ENCODE measurements at places on chromosomes 11 and 22.
A peak's percentile ranks its signal among the peaks of the same experiment; 100 is the strongest.

DNA sequence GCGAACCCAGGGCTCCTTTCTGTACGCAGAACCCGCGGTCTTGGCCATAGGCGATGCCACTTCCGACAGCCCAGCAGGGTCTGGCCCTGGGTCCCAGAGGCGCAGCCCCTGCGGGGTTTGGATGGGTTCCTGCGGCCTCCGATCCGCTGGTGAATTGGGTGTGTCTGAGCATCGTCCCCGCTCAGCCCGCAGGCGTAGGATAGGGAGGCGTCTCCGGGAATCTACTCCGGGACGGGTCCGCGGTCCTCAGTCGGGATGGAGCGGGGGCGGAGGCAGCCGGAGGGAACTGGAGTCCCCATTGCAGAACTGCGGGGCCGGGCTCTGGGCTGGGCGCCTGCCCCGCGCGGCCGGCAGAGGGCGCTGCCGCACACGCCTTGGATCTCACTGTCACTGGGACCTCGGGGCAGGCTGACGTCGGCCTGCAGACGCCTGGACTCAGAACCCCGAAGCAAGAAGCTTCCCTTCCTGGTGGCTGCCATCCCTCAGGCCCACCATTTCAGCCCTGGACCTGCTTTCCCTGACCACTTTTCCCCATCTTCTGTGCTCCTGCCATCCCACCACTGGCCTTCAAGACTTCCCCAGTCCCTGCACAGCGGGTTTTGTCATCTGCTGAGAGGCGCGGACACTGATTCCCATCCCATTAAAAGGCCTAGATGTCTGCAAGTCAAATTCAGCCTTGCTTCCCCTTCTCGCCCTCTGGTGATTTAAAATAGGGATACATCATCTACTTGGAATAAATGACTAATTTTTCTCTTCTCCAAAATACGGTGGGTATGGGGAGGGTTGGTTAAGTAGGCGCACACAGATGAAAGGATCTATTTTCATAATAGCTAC, 38.3 kb upstream of the CREB3L1 start:
- DNase-seq = peak; percentile 52

- peak; percentile 87 for DNase-seq
These were observed 24.2 kb upstream of the TMEM123 start for GRCh38 chr11:102476812-102477211.

DNA sequence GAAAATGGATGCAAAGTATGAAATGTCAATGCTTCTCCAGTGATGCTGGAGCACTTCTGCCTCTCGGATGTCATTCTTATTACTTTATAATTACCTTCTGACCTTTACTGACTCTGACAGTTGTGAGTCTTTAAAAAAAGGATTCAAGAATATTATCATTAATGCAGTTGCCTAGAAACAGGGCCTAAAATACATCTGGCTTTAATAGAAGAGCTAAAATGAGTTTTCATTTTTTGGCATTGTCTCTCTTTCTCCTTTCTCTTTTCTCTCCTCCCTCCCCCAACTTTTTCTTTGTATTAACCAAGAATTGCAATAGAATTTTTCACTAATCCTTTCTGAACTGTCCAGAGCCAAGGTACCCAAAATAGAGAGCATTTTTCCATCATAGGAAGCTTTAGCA, 45.9 kb downstream of the FDX1 start:
- DNase-seq = no peak

DNA sequence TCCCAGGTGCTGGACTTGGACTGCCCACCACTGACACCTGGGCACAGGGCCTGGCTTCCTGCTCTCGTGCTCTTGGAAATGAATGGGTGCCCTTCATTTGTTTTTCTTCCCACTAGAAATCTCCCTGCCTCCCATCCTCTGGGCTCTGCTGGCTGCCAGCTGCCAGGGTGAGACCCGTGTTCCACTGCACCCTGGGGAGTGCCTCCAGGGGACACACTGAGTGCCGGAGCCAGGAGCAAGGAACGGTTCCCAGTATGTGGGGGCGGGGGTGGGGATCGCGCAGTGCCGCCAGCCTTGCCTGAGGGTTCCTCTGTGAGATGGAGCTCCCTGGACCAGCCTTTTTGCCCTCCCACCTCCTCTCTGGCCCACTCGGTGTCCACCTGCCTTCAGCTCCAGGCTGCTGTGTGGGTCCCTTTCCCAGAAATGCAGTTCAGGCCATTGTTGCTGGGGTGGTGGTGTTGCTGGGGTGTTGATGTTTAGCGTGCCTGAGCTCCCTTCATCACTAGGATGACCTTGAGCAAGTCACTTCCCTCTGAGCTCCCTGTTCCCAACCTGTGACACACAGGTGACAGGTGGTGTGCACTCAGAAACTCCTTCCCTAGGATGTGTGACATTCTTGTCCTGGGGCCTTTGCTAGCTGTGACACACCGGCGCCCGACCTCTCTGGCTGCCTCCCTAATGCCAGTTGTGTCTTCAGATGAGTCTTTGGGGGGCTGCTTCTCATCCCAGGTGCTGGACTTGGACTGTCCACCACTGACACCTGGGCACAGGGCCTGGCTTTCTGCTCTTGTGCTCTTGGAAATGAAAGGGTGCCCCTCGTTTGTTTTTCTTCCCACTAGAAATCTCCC, 72.1 kb downstream of the MED15 start:
- DNase-seq = peak; percentile 31

DNA sequence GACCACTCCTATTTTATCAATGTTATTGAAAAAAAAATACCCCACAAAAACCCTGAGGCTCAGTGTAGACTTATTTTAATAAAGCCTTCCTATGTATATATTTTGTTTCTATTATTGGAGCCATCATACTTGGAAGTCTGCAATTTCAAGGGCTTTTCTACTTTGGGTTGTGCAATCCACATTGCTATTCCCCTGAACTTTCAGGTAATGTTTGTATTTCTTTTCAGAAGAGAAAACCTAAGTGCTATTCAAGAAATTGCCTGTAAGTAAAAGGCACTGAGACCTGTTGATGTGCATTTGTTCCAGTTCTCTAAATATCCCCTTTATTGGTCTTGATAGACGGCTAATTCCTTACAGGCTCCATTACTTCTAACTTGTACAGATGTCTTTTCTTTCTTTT, 280.7 kb upstream of the RAG2 start:
- no peak for DNase-seq

GRCh38 chr11:117610901-117611300, 186.1 kb downstream of the DSCAML1 start:
- DNase-seq = no peak

GRCh38 chr11:14751975-14752407, 108.4 kb downstream of the PDE3B start:
- no peak for DNase-seq

DNA sequence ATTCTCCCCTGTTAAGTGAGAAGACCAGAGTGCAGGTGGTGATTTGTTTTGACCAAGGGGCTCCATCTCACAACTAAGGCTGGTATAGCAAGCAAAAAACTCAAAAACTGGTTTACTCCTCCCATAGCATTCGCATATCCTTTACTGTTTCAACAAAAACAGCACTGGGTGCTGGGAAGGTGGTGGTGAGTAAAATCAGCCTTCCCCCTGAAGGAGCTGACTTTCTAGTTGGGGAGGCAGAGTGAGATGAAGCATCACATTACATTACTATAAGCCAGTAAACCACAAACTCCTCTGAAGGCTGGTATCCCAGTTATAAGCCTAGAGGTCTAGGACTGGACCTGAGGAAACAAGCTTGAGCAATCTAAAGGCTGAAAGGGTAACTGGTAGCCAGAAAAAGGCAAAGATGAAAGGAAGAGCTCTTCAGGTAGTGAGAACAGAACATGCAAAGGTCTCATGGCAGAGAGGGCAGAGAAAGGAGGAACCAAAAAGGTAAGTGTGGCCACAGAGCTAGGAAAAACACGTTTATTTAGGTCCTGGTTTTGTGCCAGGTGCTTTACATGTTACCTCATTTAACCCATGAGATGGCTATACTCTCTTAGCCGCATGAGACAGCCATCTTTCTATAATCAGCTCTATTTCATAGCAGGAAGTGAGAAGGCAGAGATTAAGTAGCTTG, 22.3 kb downstream of the TMEM123 start:
- no peak for DNase-seq

- DNase-seq = no peak
These were observed 123.6 kb downstream of the TRIM44 start for GRCh38 chr11:35786188-35786587.

DNA sequence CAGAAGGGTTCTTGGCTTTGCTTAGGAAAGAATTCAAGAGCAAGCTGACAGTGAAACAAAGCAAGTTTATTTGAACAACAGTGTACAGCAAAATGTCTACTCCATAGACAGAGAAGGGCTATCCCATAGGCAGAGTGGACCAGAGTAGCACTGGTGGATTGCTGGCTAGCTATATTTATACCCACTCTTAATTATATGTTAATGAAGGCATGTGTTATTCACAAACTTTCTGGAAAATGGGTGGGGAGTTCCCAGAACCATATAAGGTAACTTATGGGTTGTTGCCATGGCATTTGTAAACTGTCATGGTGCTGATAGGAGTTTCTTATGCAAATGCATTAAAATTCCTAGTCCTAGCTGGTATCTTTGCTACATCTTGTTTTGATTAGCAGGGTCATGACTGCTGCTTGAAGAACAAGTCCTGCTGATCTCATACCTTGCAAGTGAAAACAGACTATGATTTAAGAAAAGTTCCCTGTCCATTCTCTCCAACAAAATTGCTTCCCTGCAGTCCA, 330.5 kb downstream of the BUD13 start:
- no peak for DNase-seq

DNA sequence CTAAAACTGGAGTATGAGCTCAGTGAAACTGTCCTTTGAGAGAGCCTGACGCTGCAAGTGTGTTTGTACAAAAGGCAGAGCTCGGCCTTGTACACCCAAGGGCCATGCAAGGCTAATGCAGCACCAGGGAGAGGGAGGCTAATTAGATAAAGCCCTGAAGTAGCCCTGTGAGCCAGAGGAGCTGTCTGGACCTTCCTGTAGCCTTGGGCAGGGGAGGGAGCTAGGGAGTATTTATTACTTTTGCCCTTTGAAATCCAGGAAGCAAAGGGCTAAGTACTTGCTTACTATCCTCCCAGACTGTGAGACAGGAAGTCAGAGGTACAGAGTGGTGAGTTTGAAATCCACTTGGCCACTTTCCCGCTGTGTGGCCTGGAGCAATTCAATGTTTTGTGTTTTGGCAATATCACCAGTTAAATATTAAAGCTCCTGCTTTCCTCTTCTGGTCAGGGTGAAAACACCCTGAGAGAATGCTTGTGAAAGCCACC, 10.2 kb upstream of the LDHA start:
- DNase-seq = peak; percentile 22

- DNase-seq = no peak
These were observed 31.3 kb downstream of the JAM3 start for GRCh38 chr11:134100171-134100570.

DNA sequence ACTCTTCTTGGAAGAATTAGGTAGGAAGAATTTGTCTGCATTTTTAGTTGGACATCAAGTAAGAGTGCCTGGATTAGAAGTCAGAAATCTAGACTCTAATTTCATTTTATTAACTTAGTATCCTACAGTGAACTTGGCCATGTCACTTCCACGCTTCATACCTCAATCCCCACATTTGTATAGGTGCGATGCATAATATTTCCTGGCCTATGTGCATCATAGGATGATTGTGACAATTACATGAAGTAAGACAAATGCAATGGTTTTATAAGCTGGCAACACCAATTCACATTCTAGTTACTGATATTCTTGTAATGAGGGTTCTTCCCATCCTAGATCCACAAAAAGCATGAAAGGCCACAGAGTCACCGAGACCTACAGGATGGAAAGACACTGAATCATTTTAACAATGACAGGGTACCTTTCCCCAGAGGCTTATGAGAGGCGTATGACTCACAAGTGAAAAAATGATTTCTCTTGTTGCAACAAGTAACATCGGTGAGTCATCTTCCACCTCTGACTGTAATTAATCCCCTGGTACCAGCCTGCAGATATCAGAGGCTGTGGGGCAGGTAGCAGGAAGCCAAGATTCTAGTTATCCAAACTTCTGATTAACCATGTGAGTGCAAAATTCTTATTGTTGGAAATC, 56.0 kb upstream of the OR5AK2 start:
- DNase-seq = no peak

GRCh38 chr11:27696115-27696514, 4.1 kb downstream of the BDNF start:
- DNase-seq = no peak

- DNase-seq = no peak
These were observed 37.1 kb downstream of the NECTIN1 start for GRCh38 chr11:119691701-119692539.

DNA sequence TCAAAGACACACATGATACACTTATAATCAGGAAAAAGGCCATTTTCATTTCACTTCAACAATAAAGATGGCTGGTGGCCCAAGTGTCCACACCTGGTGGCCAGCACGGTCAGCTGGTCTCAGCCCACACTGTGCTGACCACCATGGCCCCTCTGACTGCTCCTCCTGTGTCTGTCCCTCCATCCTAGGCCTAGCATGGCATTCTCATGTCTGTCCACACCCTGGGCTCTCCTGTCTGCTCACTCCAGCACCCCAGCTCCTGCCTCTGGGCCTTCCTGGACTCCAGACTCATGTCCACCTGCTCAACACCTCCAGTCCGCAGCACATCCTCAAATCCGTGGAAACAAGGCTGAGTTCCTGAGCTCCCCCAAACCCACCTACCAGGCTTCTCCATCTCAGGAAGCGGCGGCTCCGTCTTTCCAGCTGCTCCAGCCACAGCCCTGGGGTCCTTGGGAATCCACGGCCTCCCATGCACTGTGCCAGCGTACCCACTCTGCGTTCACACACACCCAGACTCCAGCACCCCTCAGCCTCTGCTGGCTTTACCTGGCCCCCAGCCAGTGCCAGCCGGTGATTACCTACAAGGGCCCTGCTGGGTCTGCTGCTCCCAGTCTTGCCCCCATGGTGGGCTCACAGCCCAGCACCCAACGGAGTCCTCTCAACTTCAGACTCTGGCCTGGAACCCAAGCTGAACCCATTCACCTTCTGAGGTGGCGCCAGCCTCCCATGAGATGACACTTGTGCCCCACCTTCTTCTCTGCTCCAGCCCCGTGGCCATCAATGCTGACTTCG, 13.9 kb downstream of the SIRT3 start:
- DNase-seq = no peak

GRCh38 chr11:71474771-71475483, 21.9 kb downstream of the NADSYN1 start:
- no peak for DNase-seq

- no peak for DNase-seq
These were observed 8.7 kb downstream of the USH1C start for GRCh38 chr11:17535488-17535887.

DNA sequence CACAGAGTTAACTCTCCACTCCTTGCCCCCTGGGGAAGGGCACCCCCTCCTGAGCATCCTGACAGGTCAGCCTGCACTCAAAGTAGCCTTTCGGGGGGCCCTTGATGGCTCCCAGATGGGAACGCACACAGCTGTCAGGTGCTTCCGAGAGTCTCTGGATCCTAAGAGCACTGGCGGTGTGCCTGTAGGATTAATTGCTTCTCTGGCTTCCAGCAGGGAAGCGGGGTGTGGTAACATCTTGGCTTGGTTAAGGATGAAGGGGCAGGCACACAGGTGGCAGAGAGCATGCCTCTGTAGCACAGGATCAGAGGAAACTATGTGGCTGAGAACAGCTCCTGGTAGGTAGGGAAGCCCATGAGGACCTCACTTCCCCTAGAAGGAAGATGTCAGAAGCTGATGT, 199.8 kb downstream of the MIAT start:
- DNase-seq = no peak

- peak; percentile 67 for DNase-seq
These were observed 1018.3 kb downstream of the DLG2 start for GRCh38 chr11:84608837-84609196.

Measured in NCI-H2029 (cell line).